ENCODE measurements at places on chromosomes 3 and 15.

DNA sequence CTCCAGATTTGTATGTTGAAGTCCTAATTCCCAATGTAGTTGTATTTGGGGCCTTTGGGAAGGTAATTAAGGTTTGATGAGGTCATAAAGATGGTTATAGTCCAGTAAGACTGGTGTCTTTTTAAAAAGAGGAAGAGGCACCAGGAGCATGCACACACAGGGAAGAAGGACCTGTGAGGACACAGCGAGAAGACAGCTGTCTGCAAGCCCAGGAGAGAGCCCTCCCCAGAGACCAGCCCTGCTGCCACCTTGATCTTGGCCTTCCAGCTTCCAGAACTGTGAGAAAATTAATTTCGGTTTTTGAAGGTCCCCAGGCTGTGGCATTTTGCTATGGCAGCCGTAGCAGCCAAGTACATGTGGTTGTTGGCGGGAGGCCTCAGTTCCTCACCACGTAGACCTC is 32.8 kb upstream of the TSEN2 start:
- no peak for DNase-seq
- H3K27ac ChIP-seq: no peak overlapping the region
- H3K27me3 ChIP-seq: peaks cover 2% of the 10 kb centered on the region
- H3K4me1 ChIP-seq: no peaks in the 10 kb centered on the region
- H3K4me3 ChIP-seq: no peak overlapping the region

GRCh38 chr15:57727031-57727430 is 20.5 kb downstream of the POLR2M start:
- no peaks in the 10 kb centered on the region for H3K4me1 ChIP-seq
- DNase-seq: no peak
- H3K36me3 ChIP-seq: peaks cover 22% of the 10 kb centered on the region
- no peak overlapping the region for H3K27ac ChIP-seq
- no peak overlapping the region for H3K4me3 ChIP-seq
- H3K27me3 ChIP-seq: no peaks in the 10 kb centered on the region

- no peak overlapping the region for H3K4me3 ChIP-seq
- no peaks in the 10 kb centered on the region for H3K36me3 ChIP-seq
- DNase-seq: no peak
- H3K27me3 ChIP-seq: peaks cover 2% of the 10 kb centered on the region
Measured at GRCh38 chr3:107487490-107487889, 35.3 kb upstream of the BBX start.

- peaks cover 7% of the 10 kb centered on the region for H3K4me1 ChIP-seq
- no peaks in the 10 kb centered on the region for H3K27me3 ChIP-seq
- no peaks in the 10 kb centered on the region for H3K36me3 ChIP-seq
Measured at GRCh38 chr15:92161039-92161670, 232.5 kb upstream of the ST8SIA2 start.

DNA sequence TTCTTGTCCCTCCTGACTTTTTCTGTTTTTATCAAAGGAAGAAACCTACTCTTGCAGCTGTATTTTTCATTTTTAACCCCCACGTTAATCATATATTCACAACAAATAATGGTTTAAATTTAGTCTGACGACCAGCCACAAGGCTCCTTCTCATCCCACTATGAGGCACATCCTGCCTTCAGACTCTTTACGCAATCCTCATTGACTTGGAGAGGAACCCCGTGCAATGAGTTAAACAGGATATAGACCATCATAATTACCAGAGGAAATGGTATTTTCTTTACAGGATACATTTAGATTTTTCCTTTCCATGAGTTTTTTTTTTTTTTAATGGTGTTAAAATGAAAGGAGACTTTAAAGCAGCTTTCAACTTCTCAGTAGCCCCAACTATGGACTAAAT is 68.5 kb downstream of the WWTR1 start:
- peaks cover 4% of the 10 kb centered on the region for H3K4me1 ChIP-seq
- H3K27me3 ChIP-seq: peaks cover 3% of the 10 kb centered on the region
- H3K36me3 ChIP-seq: no peaks in the 10 kb centered on the region
- no peak overlapping the region for H3K4me3 ChIP-seq
- DNase-seq: no peak

GRCh38 chr3:9043063-9043462 is 79.8 kb upstream of the RAD18 start:
- H3K4me3 ChIP-seq: no peak overlapping the region
- no peaks in the 10 kb centered on the region for H3K36me3 ChIP-seq
- DNase-seq: no peak
- H3K27ac ChIP-seq: no peak overlapping the region
- H3K4me1 ChIP-seq: no peaks in the 10 kb centered on the region

DNA sequence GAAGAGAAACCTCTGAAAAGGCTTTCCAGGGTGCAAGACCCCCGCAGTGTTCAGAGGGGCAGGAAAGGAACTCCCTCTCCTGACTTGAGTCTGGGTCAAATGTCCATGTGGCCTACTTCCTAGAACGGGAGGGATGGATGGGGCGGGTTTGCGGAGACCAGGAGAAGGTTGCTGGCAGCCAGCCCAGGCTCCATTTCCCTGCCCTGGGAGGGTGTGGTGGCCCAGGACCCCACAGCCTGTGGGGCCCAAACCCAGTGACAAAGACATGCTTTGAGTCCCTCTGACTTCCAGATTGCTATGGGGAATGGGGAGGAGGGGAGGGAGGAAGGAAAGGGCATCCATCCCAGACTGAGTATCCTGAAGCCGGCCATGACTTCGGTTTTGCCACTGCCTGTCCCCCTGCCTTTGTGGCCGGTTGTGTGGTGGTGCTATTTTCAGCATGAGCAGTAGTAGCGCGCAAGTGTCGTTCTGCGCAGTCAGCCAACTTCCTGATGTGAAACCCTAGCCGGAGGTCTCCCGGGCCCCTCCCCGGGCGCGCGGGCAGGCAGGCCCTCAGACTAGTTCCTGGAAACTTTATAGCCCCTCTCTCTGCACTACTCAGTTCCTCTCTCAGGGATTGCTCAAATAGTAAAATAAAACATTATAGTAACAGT is 24.4 kb downstream of the MAGEF1 start:
- no peak overlapping the region for H3K27ac ChIP-seq
- H3K4me1 ChIP-seq: peaks cover 15% of the 10 kb centered on the region
- H3K4me3 ChIP-seq: peak overlapping the region; percentile 8
- no peaks in the 10 kb centered on the region for H3K36me3 ChIP-seq

DNA sequence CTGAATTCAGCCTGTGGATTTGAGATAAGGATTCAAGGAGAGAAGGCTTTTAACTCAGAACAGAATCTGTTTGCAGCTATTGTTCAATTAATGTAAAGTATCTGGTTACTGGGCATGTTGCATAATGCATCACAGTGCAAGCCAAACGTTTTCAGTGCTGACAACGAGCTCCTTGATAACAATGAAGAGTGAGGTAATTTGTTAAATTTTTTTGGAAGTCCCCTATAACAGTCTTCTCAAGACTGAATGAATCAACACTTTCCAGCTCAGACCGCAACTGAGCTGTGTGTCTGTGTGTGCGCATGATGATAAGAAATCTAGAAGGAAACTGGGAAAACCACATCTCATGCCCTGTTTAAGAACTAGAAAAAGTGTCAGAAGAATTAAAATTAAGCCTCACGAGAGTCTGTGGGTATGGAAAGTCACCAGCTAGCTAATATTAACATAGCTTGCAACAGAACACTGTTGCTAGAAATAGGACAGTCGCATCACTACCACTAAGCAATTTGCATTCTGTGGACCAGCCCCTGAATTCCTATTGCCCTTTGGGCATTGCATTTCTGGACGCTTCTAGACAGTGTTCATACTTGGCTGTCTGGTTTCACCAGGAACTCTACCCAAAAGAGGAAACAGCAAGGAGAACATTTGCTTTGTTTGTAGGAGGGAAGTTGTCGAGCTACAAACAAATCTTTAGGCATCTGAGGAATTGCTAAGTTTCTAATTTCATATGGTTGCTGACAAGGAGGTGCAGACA is 43.7 kb upstream of the ATP2C1 start:
- no peaks in the 10 kb centered on the region for H3K36me3 ChIP-seq
- H3K4me1 ChIP-seq: peaks cover 11% of the 10 kb centered on the region
- H3K27me3 ChIP-seq: peaks cover 4% of the 10 kb centered on the region
- DNase-seq: no peak
- H3K4me3 ChIP-seq: peak overlapping the region; percentile 21

GRCh38 chr3:14900881-14901873 is 46.2 kb upstream of the NR2C2 start:
- H3K27ac ChIP-seq: no peak overlapping the region
- H3K4me1 ChIP-seq: no peaks in the 10 kb centered on the region
- H3K36me3 ChIP-seq: peaks cover 7% of the 10 kb centered on the region
- no peak overlapping the region for H3K4me3 ChIP-seq

DNA sequence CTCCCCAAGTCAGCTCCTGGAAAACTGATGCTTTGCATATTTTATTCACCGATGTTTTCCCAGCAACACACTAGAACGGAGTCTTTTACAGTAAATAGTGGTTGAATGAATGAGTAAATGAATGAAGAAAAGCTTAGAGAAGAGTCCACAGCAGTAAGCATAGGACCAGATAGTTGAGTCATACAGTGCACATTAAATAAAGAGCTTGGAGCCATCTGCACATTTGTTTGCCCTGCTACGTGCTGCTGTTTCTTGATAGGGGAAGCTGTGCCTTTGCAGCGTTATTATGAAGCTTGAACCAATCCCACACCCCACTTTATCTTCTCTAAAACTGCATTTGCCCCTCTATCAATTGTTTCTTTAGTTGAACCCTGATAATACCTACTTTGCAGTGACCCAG is 1.2 kb downstream of the FAM98B start:
- H3K27ac ChIP-seq: peak overlapping the region; percentile 97
- no peak for DNase-seq
- peak overlapping the region; percentile 93 for H3K4me3 ChIP-seq
- H3K27me3 ChIP-seq: no peaks in the 10 kb centered on the region
- H3K36me3 ChIP-seq: peaks cover 10% of the 10 kb centered on the region

- peaks cover 17% of the 10 kb centered on the region for H3K36me3 ChIP-seq
- no peaks in the 10 kb centered on the region for H3K27me3 ChIP-seq
- H3K27ac ChIP-seq: peak overlapping the region; percentile 3
- no peak overlapping the region for H3K4me3 ChIP-seq
- DNase-seq: no peak
- H3K4me1 ChIP-seq: peaks cover 38% of the 10 kb centered on the region
Measured at GRCh38 chr3:71351403-71352149, 232.0 kb downstream of the FOXP1 start.

GRCh38 chr3:61796911-61797310 is 235.5 kb downstream of the PTPRG start:
- H3K4me1 ChIP-seq: no peaks in the 10 kb centered on the region
- no peak for DNase-seq
- peaks cover 1% of the 10 kb centered on the region for H3K36me3 ChIP-seq

DNA sequence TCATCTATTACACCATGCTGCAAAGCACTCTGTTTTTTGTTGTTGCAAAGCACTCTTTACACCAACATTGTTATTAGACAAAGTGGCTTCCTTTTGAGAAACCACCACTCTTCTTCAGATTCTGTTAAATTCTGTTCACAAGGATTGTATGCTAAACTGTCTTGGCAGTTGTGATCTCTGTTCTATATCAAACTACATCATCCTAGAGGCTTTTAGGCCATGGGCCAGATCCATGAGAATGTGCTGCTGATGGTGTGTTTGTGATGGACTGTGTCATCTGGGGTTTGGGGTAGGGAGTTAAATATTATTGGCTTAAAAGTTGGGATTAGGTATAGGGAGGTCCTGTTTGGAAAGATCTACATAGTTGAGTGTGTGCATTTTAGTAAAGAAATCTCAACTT is 229.8 kb downstream of the GAP43 start:
- no peak for DNase-seq
- no peaks in the 10 kb centered on the region for H3K4me1 ChIP-seq
- H3K36me3 ChIP-seq: no peaks in the 10 kb centered on the region
- H3K4me3 ChIP-seq: no peak overlapping the region

DNA sequence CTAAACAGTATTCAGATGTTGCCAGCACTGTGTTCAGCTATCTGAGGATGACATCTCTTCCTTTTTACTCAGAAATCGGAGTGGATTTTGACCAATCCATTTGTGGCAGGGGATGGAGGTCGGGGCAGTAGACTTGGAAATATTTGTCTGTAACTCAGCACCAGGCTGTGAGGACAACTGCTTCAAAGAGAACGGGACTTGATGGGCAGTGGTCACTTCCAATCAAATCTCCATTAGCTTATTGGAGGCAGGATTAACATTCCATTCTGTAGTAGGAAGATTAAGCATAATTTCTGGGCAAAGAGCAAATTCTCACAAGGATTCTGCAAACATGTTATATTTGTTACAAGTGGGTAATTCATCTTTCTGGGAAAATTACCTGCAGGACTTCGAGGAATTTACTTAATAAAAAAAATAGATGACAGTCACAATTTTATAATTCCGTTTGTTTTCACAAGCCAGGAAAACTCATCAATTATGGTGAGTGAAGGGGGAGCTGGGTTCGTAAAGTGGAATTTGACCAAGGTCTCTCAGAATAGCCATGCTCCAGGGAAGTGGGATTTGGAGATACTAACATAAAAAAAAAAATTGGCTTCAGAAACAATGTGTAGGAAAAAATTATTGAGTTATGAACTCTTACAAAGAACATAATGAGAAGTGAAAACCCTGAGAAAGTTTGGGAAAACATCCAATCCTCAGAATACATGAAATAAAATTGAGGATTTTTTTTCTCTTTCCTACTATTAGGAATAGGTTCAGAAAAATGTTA is 18.1 kb downstream of the CRABP1 start:
- no peak overlapping the region for H3K27ac ChIP-seq
- H3K4me1 ChIP-seq: no peaks in the 10 kb centered on the region
- peaks cover 2% of the 10 kb centered on the region for H3K27me3 ChIP-seq
- H3K36me3 ChIP-seq: no peaks in the 10 kb centered on the region

GRCh38 chr3:66729687-66730393 is 229.0 kb upstream of the LRIG1 start:
- H3K36me3 ChIP-seq: no peaks in the 10 kb centered on the region
- no peak for DNase-seq

GRCh38 chr3:73451301-73451944 is 173.3 kb downstream of the PDZRN3 start:
- no peaks in the 10 kb centered on the region for H3K36me3 ChIP-seq
- no peak for DNase-seq
- no peak overlapping the region for H3K27ac ChIP-seq
- no peak overlapping the region for H3K4me3 ChIP-seq
- H3K4me1 ChIP-seq: peaks cover 9% of the 10 kb centered on the region

DNA sequence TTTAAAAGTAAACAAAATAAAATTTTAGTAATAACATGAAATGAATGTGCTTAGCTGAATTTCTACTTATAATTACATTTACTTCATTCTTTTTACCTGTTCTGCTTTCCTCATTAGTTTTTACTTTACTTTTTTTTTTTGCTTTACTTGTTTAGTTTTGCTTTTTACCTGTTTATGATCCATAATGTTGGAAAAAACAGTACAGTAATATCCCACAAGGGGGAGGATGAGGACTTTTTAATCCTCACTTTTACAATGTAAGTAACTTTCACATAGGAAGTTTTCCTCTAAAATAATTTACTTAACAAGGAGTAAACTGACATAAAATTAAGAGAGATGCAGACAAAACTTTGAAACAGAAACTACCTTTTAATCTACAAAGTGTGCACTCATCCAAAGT is 268.7 kb downstream of the TBC1D5 start:
- DNase-seq: no peak
- peaks cover 19% of the 10 kb centered on the region for H3K36me3 ChIP-seq
- H3K4me1 ChIP-seq: peaks cover 4% of the 10 kb centered on the region
- H3K27ac ChIP-seq: no peak overlapping the region
- no peak overlapping the region for H3K4me3 ChIP-seq
- no peaks in the 10 kb centered on the region for H3K27me3 ChIP-seq
